IPS DF 19.7 (cell line): ENCODE measurements at places on chromosomes 12 and 14.

GRCh38 chr12:119819322-119819721 lies 57.8 kb downstream of the CIT start:
- no peak for DNase-seq

DNA sequence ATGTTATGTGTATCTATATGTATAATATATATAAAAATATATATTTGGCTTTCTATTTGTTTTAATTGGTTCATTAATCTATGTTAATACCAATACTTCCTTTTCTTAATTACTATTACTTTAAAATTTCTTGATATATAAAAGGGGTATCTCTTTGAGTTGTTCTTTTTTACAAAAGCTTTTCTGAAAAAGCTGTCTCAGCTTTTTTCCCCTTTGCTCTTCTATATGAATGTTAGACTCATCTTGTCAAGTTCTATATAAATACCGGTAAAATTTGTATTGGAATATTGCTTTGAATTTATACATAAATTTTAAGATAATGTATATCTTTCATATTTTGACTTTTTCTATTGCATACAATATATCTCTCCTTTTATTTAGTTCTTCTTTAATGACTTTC lies 139.8 kb upstream of the FOXG1 start:
- DNase-seq = no peak

DNA sequence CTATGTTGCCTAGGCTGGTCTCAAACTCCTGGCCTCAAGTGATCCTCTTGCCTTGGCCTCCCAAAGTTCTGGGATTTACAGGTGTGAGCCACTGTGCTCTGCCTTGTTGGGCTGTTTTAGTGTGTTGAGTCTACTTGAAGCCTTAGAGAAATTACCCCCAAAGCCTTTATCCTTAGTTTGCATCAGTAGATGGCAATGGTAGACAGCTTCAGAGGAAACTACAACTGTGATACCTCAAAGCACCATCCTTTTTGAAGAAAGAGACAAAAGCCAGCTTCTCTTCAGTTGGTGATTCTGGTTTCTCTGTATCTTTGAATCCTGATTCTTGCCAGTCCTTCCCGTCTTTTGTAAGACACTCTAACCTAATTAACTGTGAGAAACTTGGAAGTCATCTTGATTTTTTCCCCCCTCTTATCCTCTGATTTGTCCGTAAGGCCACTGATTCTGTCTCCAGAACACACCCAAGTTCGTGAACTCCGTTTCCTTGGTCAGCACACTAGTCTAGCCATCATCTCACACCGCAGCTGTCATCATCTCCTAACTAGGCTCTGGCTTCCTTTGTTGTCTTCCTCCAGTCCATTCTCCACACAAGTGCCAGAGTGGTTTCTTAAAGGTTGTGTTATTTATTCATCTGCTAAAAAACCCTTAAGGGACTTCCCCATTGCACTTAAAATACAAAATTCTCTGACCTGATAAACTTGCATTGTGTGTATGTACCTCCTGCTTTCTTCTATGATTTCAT lies 20.2 kb downstream of the ATP2A2 start:
- DNase-seq = no peak

DNA sequence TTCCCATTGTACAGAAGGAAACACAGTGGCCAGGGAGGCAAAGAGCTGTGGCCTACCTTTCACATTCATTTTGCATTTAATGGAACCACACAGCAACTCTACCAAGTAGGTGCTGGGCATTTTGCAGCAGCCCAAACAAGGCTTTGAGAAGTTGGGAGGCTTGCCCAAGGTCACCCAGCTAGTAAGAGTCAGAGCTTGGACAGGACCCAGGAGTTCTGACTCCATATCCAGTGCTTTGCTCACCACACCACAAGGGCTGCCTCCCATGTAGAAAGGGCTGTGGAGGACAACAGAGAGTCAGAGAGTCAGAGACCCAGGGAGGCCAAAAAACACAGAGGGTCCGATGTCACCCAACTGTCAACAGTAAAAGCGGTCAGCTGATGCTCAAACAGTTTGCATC lies 400.2 kb downstream of the BCL11B start:
- DNase-seq = no peak

GRCh38 chr12:132357623-132358186 lies 28.3 kb upstream of the GALNT9 start:
- no peak for DNase-seq

DNA sequence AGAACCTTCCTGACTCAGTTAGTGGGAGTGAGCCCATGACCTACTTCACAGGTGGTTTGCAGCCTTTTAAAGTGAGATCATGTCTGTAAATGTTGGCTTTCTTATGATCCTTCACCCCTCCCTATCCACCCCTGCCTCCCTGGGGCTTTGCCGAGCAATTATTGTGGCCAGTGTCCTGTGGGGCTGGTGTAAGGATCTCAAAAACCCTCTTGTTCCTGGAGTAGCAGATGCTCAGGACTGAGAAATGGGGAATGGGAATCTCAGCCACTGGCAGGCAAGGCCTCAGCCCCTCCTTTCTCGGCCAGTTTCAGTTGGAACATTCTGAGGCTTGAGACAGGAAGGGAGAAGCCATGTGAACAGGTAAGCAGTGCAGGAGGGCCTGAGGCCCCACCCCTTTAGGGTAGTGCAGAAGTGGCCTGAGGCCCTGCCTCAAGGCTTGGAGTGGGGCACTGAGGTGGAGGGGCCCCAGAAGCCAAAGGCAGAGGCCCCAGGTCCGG lies 53.8 kb downstream of the PLEKHG3 start:
- DNase-seq = no peak
